AG09309 (cell line): ENCODE measurements at places on chromosomes 11 and 22.

GRCh38 chr11:114889594-114890011 lies 211.3 kb downstream of the NXPE2 start:
- DNase-seq: no peak

GRCh38 chr22:20459862-20460261 lies 22.2 kb upstream of the SCARF2 start:
- DNase-seq: no peak

DNA sequence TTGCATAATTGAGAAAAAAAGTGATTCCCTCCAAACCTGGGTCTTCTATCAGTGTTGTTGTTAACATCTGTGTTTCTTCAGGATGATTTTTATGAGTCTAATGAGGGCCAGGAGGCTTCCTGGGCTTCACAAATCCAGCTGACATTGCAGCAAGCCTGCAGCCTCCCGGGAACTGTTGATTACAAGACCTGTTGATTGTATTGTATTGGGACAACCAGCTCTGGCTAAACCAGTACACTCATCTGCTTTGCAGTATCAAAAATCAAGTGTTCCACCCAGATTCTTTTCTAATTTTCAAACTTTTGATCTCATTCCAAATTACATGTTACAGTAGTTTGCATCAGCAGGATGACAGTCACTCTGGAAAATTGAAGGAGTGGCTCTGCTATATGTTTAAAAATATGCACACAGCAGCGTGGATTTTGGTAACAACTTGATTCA lies 16.1 kb upstream of the PRSS23 start:
- peak; percentile 31 for DNase-seq

DNA sequence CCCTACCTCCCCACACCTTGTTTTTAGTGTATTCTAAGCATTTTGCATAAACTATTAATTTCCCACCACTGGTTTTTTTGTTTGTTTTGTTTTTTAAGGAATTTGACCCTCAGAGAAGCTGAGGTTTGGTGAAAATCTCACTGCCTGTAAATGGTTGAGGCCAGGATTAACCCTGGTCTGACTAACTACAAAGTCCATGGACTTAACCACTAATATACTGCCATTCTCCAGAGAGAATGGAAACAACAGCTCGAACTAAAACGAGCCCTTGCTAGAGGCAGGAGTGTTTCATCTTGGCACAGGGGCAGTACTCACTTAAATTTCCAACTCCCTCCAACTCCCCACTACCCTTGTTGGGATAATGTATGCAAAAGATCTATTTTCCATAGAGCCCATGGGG lies 3.0 kb downstream of the CTNND1 start:
- DNase-seq: no peak

GRCh38 chr22:49406879-49407587 lies 420.6 kb downstream of the BRD1 start:
- DNase-seq: no peak

GRCh38 chr11:728901-729491 lies 18.3 kb upstream of the TALDO1 start:
- no peak for DNase-seq

DNA sequence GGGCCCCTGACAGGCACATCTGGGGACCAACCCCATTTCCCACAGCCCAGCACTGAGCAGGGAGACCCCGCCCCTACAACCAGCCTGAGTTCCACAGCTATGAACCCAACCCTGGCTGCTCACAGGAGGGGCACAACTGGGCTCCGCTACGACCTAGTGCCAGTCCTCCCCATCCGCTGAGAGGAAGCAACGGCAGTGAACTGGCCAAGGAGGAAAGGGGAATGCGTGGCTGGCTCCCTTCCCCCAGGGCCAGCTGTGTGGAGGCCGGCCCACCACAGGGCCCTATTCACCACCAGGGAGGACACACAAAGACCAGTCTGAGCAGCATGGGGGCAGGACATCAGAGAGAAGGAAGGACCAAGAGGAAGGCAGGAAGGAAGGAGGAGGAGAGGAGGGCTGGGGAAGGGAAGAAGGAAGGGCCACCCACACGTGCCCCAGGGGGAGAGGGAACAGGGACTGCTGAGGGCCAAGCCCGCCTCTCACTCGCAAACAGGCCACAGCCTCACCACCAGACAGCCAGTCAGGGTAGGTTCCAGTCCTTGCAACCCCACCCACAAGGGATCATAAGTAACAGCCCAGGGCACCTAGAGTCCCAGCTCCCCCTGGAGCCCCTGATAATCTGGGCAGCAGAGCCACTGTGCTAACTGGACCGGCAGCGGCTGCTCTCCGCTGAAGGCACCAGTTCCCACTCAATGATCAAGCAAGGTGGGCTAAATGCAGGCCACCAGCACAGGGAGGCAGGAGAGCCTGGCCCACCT lies 8.5 kb upstream of the GAL3ST1 start:
- DNase-seq: no peak

GRCh38 chr11:23406131-23406819 lies 546.0 kb upstream of the CCDC179 start:
- no peak for DNase-seq

- DNase-seq: no peak
These were observed 394 bp downstream of the KIAA1671 start for GRCh38 chr22:24952837-24953383.

DNA sequence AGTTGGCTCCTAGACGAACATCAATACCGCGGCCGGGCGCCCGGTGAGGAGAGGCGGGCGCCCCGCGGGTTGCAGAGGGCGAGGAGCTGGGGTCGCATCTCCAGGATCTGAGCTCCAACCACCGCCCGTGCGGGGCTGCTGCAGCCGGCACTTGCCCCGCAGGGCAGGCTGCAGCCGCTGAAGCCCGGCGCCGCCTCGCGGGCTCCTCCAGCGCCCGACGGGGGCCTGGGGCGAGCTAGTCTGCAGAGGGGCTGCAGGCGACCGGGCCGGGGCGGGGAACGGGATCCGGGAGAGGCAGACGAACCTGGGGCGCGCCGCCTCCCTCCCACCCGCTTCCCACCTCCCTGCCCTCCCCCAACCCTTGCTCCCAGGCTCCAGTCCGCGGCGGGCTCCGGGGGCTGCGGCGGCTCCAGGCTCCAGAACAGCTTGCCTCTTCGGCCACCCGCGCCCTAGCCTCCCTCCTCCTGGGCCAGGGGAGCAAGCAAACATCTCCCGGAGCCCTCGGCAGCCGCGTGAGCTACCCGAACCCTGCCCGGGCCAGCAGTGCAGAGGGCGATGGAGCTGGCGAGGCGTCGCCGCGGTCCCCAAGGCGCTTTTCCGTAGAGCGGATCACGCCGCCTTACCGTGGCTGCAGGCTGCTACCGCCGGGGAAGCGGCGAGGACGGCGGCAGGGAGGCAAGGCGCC lies 802 bp downstream of the TENM4 start:
- no peak for DNase-seq

DNA sequence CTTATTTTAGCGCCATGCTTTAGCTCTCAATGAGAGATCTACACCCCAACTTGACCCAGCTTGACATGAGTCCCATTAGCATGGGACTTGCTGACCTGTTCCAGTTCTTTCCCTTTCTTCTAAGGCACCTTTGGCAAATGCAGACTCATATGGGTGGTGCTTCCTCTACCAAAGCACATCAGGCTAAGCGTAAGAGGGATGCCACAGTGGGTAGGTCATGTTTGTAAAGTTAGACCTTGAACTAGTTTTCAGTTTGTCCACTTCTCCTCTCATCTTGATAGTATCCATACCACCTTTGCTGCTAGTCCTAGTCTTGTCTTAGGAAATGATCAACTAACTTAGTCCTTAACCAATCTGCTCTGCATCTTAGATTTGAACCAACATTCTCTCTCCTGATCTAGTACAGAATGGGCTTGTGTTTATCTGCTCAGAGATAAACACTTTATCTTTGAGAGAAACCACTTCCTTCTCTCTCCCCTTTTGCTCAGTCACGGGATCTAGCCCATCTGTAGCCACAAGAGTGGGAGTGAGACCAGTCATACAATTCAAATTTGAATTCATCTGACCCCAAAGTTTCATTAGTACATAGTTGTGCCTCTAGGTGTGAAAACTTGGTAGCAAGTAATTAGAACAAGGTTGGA lies 72.1 kb upstream of the CD44 start:
- no peak for DNase-seq

- DNase-seq: no peak
These were observed 1059.4 kb upstream of the CCDC90B start for GRCh38 chr11:84345597-84345996.

DNA sequence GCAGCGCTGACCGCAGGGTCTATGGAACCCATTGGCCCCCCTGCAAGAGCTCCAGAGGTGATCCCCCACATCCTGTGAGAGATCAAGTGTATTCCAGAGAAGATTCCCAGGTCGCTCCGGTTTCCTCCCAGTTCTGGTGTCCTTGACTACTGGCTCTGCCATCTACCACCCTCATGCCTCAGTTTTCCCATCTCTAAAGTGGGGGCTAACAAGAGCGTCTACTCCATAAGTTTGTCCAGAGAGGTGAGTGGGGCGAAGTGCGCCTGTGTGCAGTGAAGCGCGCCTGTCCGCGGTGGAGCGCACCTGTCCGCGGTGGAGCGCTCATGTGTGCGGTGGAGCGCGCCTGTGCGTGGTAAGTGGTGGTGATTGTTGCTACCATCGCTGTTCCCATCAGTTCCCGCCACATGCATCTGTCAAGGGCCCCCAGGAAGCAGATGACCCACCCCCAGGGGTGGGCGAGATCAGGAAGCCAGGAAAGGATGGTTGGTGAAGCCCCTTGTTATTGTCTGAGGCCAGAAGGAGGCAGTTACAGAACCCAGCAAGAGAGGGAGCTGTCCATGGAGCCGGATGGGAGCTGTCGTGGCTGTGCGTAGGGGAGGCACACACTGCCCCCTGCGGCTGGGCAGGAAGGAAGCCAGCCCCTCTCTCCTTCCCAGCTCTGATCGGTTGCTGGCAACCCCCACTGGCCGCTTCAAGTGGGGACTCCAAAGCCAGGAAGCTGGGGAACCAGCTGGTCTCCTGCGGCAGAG lies 73.2 kb upstream of the FGF3 start:
- DNase-seq: no peak

DNA sequence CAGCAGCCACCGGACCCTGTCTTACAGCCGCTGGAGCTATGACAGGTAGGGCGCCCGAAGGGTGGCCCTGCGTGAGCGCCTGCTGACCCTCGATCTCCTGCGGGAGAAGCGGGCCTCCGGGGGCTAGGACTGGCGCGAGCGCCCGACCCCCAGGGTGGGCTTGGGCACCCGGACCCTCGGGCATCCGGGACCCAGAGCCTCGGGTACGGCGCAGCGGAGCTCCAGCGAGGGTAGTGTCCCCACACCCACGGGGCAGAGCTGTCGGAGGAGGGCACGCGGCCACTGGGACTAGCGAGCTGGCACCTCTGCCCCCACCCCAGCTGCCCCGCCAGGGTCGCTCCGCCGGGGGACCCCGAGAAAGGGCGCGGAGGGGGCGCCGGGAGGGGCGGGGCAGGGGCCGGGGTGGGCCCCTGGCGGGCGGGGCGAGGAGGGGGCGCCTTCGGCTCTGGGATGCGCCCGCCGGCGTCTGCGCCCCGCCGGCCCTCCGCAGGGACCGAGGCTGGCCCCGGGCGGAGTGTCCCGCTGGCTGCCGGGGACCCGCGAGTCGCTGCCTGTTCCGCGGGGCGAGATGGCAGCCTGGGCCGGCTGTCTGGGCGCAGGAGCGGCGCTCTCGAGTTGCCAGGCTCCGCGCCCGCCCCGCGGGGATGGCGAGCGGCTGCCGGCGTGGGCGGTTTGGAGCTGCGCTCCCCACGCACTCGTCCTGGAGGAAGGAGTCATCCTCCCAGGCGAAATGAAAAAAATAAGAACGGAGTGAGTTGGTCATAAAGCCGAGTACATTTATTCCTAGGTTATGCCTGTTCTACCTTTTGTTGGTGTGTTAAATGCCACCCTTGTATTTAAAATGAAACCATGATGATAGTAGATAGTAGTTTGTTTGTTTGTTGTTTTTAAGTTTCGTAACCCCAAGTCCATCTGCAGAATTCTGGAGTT lies 32.4 kb downstream of the EIF3F start:
- DNase-seq: no peak

- no peak for DNase-seq
These were observed 29.8 kb upstream of the MSANTD2 start for GRCh38 chr11:124829986-124830385.

DNA sequence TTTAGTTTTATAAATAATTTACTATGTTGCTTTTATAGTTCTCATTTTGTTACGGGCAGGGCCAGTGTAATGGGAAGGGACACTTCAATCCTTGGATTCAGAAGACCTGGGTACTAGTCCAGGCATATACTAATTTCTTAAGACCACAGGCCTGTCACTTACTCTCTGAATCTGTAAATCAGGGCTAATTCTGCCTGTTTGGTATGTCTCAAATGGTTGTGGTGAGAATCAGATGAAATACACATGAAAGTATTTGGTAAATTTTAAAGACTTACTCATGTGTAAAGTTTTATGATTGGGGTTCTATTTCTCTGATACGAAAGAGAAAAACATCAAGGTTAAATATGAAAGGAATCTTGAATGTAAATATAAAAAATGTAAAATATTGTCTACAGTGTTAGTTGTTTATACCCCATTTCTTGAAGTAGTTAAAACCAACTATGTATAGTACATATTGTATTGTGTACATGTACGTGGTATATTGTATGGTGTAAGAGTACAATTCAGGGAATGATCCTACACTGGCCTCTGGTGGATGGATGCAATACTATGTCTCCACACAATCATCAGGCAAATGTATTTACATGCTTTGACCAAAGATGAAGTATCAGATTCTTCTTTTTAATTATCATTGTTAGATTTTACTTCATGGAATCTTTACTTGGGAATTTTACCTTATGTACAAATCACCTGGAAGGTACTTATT lies 24.5 kb upstream of the RAG2 start:
- DNase-seq: no peak

GRCh38 chr11:134049303-134049702 lies 19.6 kb upstream of the JAM3 start:
- no peak for DNase-seq

DNA sequence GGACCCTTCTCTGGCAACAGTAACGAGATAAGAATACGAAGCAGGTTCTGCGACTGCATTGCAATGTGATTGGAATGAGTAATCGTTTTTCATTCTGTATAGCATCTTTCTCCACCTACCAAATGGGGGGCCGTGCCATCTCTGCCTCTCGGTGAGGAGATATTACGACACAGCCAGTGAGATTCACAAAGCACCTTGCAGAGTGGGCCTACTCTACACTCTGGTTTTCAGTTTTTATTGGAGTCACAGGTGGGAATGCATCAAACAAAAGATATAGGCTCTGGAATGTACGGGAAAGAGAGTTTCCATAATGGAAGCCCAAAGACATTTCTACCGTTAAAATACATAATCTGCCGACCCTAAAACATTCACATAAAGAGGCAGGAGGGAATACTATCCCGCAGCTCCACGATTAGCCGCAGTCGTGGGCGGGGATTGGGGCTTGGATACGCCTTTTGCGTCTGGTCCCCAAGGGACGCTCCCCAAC lies 423 bp upstream of the RTN3 start:
- DNase-seq: no peak

- no peak for DNase-seq
These were observed 365.0 kb upstream of the FAT3 start for GRCh38 chr11:91859666-91860065.

GRCh38 chr11:69703768-69704507 lies at the start of gene FGF19:
Gene FGF19, minus strand, starts transcription at chr11:69704022. Its CDS starts 146 bp downstream, at chr11:69703876.
- no peak for DNase-seq

GRCh38 chr22:36860821-36861659 lies at the start of gene NCF4:
Gene NCF4, plus strand, starts transcription at chr22:36861006. Its CDS starts 166 bp downstream, at chr22:36861172.
- no peak for DNase-seq

GRCh38 chr11:126601136-126601535 lies 245.7 kb downstream of the ST3GAL4 start:
- DNase-seq: no peak

GRCh38 chr11:81286550-81286949 lies 1447.1 kb downstream of the FAM181B start:
- no peak for DNase-seq
